SW 1271 (cell line): ENCODE measurements at places on chromosomes 4 and X.

DNA sequence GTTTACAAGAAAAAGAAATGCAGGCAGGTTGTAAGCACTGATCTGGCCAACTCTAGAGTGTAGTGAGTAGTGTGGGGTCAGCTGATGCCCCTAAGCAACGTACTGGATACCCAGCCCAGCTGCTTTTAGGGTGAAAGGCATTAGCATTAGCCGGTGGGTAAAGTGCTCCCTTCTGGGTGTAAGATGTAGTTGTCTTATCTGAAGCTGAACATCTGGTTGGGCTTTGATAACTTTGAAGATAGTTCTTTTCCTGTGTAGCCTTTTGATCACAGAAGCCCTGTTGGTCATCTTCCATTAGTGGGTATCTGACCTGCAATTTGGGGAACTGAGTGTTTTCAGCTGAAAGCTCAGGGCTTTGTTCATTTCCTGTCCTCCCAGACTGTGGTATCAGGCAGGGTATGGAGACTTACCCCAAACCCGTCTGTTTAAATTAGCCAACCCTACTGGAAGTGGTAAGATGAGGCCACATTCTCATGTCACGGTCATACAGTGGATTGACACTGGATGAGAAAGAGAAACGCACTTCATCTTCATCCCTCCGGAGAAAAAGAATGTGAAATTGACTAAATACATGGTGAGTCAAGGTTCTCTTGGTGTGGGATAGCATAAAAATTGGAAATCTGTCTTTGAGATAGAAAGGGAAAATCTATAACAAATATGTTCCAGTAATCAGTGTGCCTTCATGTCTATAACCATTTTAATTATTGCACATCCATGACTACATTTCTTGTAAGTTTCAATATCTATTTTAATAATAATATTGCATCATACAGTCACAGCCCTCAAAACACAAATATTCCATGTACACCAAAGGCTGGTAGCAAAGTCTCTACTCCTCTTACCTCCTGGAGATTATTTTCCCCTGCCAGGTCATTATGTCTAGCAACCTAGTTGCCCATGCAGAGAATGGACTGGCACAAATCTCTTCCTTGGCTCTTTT is 8.7 kb downstream of the RHOH start:
- no peak for DNase-seq

GRCh38 chr4:102869569-102870197 is 891 bp downstream of the CISD2 start:
- no peak for DNase-seq

DNA sequence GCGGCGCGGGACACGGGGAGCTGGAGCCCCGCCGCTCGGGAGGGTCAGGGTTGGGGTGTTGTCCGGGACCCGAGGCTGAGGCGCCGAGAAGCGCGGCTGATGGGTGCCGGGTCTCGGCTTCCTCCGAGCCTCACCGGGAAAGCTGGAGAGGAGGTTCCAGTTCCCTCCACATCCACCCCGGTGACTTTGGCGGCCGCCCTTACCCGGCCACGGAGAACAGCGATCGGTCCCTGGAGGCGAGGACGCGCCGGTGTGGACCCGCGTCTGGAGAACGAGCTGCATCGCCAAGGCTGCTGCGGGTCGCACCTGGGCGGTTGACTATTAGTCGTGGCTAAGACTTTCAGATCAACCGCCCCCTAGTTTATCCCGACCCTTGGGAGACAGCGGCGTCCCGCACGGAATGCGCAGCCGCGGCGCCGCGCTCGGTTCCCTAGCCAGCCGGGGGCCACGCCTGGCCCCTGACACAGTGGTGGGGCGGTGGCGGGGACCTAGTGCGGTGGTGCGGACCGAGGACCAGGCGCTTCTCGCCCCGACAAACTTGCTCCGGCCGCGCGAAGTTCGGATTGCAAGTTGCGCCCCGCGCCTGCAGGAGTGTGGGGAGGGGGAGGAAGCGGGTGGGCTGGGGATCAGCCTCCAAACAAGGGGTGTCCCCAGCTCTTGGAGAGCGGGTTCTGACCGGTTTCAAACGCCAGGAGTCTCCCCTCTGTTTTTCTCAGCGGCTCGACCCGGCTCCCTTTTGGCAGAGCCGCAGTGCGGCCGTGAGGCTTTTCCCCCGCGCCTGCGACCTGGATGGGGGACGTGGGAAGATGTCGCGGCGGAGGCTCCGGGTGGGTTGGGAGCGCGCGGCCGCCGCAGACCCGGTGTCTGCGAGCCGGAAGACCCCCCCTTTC is 568 bp downstream of the FHDC1 start:
- DNase-seq, result no peak

- DNase-seq, result no peak
Observed at GRCh38 chrX:39616098-39616729, 481.5 kb downstream of the BCOR start.

- DNase-seq, result no peak
Observed at GRCh38 chr4:69877453-69877852, 17.5 kb upstream of the SULT1E1 start.
